Stimulated activated CD8-positive, alpha-beta memory T cell treated with anti-CD3 and anti-CD28 coated beads, Interleukin-7, amount 100 ng/mL, for 1 hour (primary cell): ENCODE measurements at places on chromosomes 2 and 18.

DNA sequence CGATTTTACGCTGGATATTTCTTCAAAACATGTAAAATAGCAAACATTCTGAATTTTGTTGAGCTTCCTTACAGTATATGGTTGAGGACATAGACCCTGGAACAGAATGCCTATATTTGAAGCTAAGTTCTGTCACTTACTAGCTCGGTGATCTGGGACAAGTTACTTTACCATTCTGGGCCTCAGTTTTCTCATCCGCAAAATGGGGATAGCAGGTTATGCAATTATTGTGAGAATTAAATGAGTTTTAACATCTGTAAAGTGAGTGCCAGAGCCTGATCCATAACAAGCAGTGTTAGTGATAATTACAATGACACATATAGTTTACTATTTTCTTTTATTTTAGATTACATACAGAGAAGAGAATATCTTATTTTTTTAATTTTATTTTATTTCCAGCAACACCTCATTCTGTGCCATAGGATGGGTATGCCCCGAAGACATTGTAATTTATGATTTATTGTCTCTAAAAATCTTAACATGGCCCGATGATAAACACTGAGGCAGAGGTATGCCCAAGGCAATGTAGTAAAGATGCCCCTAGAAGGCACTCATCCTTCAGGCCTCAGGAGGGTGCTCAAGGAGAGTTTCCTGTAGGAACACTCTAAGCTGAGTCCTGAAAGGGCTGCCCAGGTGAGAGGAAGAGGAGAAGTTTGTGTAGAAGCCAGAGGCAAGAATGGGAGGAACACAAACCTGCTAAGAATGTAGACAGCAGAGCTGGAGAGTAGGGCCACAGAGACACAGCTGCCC lies 250.9 kb downstream of the BCL11A start:
- DNase-seq: no peak

- no peak for DNase-seq
These were observed 78.1 kb upstream of the TTC39C start for GRCh38 chr18:23936381-23936958.

DNA sequence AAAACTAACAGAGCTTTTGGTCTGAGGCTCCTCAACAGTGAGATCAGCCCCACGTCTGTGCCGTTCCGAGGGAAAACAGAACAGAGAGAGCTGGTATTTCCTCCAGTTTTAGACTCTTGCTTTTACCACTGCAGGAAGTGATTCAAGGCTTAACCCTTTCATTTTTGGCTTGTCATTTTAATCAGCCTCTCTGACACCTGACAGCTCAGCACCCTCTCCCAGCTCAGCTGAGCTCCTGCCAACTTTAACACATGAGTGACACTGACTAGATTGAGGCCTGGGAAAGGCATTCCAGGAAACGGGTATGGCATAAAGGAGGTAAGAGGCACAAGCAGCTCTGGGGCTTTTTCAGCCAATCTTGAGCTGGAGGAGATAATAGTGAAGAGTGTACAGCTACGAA lies 239.4 kb upstream of the SKOR2 start:
- no peak for DNase-seq

DNA sequence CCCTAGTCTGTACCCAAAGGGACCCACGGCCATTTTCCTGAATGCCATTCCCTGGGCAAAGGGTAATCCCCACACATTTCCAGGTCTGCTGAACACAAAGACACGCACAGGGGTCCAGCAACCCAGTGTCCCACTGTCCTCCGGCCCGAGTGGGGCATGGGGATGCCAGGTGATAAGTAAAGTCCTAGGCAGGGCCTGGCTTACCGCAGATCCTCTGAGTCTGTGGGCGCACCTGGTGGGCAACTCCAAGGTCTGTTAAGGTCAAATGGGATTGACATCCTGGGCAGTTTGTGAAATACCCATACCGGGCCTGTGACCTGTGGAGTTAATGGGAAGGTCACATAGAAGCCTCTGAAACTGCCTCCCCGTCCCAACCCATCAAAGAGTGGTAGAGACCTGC lies 116.1 kb downstream of the EIPR1 start:
- DNase-seq: no peak

DNA sequence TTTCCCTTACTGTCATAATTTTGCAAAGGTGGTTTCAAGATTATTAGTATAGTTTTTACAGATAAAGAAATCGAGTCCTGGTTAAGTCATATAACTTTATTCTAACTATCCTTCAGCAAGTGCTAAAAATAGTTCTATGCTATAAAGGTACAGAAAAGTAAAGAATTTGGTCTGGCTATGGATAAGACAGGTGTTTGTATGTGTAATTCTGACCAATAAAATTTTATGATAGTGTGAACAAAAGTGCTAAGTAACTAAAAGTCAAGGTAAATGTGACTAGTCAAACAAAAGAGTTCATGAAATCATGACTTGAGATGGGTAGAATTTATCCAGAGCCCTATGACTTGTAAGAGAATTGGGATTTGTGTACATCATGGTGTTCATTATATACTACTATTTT lies 140.7 kb downstream of the COMMD1 start:
- DNase-seq: no peak

DNA sequence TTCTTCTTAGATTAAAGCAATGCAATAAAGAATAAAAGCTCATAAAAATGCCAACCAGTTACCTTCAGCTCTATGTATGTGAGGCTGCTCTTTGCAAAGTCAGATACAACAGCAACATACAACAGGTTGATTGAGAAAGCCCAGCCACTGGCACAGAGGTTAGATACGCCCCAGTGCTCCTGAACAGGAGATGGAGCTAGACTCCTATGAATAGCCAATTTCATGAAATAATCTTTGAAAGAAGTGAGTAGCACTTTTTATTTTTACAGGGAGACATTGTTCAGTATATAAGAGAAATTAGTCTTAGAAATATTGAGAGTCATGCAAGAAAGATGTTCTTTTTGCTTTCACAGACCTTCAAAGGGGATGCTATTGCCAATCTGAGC lies 362.4 kb upstream of the MEX3C start:
- no peak for DNase-seq

DNA sequence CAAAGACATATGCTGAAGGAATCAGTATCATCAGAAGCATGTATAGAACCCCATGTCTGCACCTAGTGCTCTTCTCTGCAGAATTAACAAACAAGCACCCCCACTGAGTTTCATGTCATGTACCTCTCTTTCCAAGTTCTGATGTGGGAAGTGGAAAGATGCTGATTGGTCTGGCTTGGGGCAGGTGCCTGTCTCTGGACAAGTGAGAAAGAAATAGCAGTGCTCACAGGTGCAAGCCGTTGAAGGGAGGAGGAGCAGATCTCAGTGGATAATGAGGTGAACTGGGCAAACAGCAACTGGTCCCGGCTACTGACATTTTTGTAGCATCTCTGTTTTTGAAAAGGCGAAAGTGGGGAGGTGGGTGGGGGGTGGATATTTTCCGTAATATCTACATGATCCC lies 17.5 kb upstream of the ACVR1 start:
- no peak for DNase-seq

GRCh38 chr18:63119647-63120046 lies 199.9 kb downstream of the BCL2 start:
- DNase-seq: no peak

DNA sequence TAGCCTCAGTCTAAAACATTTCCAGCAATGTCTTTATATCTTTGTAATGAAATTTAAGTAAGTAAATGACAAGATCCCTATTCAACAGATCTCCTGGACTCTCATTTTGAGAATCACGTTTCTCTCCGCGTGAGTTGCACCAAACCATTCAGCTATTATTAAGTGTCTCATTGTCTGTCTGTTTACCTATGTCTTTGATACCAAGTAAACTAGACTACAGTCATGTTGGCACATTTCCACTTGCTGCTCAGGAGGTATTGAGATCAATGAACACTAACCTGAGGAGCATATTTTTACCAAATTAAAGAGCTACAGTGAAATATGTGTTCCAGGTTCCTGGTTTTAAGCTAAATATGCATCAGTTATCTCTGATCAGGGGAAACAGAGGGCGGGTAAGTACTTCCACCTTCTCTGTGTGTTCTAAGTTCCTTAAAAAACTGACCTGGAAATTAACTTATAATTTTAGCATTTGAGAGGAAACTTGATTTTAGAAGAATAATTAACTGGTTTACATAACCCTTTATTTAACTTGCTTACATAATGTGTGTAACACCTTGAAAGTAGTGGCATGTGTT lies 125.8 kb downstream of the OSBPL6 start:
- DNase-seq: no peak

GRCh38 chr2:117411983-117412382 lies 402.5 kb upstream of the DDX18 start:
- no peak for DNase-seq

GRCh38 chr2:55461679-55462078 lies 42.0 kb upstream of the CCDC88A start:
- no peak for DNase-seq

DNA sequence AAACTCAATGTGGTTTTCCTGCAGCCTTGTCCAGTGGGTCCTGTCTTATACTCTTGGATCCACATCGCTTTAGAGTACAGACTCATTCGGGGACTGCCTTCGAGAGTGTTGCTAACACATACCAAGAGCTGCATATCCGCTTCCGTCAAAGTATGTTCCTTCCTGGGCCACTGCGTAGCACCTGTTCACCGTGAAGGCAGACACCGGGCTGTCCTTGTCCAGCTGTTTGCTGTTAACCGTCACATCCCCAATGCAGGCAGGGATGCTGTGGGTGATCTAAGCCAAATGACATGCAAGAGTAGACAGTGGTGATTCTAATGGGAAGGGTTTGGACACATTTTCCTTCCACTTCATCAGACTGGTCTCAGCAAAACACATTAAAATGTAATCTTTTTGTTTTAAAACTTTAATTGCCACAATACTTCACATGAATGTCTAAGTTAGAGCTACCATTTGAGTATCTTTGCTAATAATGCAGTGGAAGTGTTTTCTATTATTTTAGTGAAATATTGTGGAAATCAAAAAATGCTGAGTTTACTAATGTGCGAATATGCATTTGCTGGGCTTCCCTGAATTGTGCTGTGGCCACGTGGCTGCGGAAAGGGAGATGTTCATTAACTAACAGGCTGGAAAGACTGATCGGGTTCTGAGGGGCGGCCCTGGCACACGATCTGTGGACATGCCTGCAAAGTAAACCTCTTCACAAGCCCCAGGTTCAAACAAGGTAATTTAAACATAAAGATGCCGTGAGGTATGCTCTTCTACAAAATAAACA lies 169.1 kb downstream of the LAMA1 start:
- no peak for DNase-seq

GRCh38 chr2:53863538-53864227 lies 3.9 kb upstream of the GPR75 start:
- DNase-seq: no peak

DNA sequence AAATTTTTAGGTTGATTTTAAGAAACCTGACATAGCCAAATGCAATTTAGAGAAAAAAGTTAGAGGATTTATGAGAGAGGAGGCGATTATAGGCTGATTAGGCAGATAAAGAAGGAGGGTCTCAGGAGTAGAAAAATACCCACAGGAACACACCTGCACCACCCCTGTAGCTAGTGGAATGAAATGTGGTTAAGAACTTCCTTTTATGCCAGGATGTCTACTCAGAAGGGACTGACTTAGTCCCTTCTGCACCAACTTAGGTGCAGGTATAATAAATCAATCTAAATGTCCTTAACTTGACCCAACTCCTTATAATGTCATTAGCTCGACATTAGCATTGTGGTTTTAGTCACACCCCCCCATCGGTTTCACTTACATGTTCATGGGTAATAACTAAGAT lies 1274.5 kb upstream of the TMEFF2 start:
- no peak for DNase-seq

- no peak for DNase-seq
These were observed 52.6 kb upstream of the RAB27B start for GRCh38 chr18:54775686-54776085.

GRCh38 chr2:132902626-132903025 lies 232.6 kb upstream of the LYPD1 start:
- no peak for DNase-seq

DNA sequence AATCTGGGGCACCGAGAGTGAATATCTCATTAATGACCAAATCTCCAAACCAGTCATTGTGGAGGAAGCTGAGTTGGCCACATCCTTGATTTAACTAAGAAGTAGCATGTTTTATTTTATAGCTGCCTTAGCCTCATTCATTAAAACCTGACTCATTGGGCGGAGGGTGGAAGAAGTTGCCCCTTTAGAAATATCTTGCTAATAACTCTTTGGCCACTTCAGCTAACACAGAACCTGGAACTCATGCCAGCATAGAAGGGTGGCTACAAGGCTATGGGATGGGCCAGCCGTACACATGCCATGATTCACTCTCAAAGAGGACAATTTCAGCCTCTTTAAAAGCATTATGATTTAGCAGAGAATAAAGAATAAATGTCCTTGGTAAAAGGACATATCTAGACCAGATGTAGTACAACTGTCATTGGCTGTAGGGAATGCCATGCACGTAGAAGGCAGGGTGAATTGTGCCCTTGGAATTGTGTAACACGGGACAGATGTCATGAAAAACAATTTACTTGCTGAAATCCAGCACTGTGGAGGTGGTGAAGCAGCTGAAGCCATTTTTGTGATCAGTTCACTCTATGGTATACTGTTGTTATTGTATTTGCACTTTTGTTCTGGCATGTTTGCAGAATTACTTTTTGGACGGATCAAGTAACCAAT lies 330.0 kb downstream of the PLCL1 start:
- DNase-seq: no peak

DNA sequence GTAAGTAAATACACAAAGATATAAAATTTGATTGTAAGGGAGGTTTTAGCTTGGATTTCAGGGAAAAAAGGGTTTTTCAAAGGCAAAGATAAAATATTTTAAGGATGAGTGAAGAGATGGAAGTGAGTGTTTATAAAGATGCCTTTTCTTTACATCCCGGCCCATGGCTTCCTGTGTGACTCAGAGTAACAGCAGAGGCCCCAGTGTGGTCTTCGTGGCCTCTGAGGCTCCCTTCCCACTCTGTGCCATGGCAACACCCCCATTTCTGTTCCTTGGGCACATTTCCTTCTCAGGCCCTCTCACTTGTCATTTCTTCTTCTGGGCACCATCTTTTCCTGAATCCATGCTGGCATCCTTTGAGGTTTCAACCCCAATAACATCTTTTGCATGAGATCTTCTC lies 92.6 kb upstream of the TMEM18 start:
- DNase-seq: no peak

- DNase-seq: no peak
These were observed 29.6 kb downstream of the CFAP210 start for GRCh38 chr2:169664600-169664977.

GRCh38 chr2:41998186-41999127 lies 49.4 kb upstream of the PKDCC start:
- DNase-seq: no peak

DNA sequence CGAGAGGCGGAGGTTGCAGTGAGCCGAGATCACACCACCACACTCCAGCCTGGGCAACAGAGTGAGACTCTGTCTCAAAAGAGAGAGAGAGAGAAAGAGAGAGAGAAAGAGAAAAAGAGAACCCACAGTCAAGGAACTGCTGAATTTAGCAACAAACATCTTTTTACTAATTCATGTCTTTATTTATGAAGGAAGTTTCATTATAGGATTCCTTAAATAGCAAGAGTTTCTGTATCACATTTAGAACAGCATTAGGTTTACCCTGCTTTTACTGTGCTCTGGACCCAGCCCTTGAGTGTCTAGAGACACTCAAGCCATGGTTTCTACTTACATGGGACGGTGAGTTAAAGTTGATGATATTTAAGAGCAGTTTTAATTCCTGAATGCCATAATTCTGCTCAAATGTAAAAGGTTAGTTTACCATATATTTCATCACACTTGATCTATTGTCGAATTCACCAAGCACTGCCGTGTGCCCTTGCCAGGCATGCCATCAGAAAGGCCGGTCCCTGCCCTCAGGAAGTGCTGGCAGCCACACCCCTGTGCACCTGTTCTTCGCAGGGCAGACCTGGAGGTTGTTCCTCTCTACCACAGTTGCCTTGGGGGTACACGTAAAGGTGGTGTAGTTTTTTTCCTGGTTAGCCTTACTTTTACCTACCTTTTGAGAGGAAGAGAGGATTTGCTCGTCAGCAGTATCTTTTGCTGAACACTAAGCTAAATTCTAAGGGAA lies 153.3 kb downstream of the LDLRAD4 start:
- no peak for DNase-seq
